ENCODE measurements at places on chromosomes 4 and X.
A peak's percentile ranks its signal among the peaks of the same experiment; 100 is the strongest.

DNA sequence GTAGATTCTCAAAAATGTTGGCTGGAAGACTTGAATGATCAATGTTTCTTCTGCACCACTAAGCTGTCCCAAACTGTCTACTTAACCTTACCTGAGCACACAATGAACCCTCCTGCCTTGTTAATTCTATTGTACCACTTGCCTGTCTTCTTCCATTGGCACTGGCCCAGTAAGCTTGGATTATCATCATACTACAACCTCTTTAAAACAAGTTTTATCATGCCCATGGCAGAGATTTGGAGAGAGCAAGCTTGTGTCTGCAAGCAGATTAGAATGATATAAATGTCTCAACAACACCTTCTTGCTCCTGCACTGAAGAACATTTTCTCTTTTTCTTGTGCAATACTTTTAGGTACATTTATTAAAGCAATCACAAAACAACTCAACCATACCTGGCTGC lies 74.0 kb upstream of the VMA21 start:
- no peak for DNase-seq

DNA sequence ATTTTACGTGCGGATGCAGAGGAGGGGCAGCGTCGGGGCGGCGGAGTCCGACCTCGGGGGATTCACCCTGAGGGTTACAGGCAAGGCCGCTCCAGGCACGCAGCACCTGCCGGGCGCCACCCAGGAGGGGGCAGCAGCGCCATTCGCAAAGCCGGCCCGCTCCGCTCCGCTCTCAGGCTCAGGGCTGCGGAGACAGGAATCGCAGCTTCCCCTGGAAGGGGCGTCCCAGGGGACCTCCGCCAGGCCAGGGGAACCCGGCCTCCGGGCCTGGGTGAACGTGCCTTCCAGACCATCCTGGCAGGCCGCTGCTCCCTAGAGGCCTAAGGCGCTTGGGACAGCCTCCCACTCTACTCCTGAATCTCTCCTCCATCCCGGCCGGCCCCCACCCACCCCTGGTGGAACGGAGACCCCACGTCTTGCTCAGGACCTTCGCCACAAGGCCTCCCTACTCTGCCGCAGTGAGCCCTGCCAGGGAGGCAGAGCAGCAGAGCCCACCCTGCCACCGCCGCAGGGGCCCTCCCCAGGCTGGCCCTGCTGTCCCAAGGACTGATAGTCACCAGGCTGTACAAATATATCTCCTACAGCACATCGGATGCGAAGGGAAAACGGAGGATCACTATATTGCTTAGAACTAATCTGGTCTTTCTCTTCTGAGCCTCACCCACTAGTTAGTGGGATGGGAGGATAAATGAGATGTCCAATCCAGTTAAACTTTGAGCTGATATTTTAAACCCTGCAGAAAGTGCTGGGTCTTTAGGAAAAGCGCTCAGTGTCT lies 115.0 kb downstream of the SMIM20 start:
- no peak for DNase-seq

- DNase-seq: no peak
Observed at GRCh38 chrX:140917354-140918115, 84.9 kb upstream of the SPANXB1 start.

DNA sequence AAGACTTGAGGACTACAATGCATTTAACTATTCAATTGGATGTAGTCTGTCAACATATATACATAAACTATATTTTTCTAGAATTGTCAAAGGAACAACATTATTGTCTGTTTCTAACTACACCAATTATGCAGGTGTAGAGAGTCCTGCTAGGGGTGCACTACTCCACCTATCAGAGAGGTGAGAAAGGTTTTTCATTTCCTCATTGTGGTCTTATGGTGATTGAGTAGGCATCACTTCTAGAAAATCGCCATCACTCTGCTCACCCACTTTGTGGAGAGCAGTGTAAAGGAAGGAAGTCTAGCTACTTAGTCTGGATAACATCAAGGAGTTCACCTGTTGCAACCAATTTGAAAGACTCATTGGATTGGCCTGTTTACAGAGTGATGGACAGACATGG lies 4.4 kb upstream of the ADH1C start:
- no peak for DNase-seq

- no peak for DNase-seq
Observed at GRCh38 chr4:3226467-3226866, 22.5 kb upstream of the MSANTD1 start.

- DNase-seq: peak; percentile 44
Observed at GRCh38 chrX:14528629-14529289, 577 bp upstream of the GLRA2 start.

- no peak for DNase-seq
Observed at GRCh38 chr4:165700855-165701254, 172.2 kb upstream of the TLL1 start.

DNA sequence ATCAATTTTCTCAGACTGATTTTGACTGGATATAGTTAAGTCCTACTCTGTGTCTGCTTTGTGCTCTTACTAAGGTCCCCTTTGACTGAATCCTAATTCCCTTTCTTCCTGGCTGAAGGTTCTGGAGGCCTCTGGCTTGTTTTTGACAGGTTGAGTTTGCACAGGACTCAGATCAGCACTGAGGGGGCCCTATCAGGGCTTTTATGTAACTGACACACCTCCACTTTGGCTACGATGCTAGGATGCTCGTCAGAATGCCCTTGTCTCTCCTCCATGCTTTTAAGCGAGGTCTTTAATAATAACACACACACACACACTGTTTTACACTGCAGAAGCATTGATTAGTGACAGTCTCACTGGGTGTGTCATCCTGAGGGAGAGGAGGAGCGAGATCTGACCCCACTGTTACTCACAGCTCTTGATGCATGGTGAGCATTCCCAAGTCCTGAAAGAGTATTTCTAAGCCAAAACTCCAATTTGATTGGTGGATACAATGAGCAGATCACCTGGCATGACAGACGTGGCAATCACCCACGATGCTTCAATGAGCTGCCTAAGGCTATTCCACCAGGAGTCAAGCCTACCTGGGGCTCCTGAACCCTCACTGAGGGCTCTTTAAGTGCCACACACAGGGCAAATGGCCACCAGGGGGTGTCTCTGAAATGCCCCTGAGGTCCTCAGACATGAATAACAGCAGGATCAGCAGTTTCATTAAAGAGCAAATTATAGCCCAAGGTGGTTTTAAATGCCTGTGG lies 130.4 kb upstream of the CPEB2 start:
- no peak for DNase-seq

GRCh38 chr4:80309294-80310004 lies 26.1 kb upstream of the CFAP299 start:
- no peak for DNase-seq

DNA sequence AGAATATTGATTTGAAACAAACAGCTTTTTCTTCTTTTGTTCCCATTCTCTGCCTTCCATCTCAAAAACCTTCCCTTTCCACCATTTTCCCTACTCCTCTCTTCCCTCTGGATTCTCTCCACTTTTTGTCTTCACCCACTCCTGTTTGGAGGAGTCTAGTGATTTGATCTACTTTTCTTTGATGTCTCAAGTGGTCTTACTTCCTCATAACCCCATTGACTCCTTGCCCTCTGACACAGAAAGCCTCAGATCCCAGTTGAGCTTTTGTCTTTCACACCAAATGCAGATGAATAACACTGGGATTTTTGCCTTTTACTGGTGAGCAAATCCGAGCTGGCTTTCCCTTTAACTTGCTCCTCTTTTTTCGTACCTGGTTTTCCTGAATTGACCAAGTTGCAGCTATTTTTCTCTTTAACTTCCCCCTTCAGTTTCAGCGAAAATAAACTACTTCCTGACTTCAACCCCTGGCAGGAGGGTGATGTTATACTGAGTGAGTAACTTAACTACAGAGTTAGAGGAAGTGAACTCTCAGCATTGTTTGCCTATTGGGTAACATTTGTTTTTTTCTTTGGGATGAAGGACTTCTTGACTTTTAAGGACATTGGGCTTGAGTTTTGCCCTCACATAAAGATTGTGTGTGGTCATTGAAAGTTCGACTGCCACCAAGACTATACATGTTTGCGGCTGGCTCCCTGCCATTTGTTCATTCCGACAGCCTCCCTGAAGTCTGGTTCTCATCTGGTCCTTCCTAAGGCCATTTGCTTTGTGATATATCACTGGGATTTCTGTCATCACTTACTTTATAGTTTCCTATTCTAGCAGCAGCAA lies 392.8 kb upstream of the NR3C2 start:
- no peak for DNase-seq

GRCh38 chrX:47831788-47832187 lies 4.9 kb upstream of the ZNF81 start:
- peak; percentile 2 for DNase-seq

GRCh38 chr4:114178392-114178791 lies 198.9 kb upstream of the ARSJ start:
- DNase-seq: no peak

DNA sequence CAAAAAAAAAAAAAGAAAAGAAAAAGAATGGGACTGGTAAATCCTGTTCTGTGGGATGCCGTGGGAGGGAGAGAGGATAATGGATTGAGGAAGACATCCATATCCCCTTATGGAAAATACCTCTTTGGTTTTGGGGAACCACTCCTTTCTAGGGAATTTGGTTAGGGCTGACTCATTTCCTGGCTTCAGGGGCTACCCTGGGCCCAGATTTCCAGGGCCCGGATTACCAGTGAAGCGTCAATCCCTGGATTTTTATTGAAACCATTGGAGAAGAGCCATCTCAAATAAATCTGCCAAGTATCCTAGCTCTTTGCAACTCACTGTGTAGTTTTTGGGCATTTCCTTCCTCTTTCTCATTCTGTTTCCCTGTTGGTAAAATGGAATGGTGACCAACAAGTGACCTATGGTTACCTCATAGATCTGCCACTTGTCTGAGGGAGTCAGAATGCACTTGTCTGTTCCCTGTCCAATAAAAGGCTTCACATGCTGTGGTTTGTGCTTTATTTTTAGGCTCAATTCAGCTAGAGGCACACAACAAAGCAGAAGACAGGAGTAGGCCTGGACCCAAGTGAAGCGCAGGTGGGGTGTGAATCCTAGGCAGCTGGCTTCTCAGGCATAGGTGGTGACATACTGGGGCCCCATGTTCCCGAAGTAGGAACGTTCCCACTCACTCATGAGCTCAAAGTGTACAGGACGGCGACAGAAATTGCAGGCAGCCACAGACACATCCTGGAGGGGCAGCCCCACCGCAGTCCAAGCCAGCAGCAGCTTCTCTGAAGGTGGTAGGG lies 8.6 kb downstream of the APEX2 start:
- DNase-seq: no peak

DNA sequence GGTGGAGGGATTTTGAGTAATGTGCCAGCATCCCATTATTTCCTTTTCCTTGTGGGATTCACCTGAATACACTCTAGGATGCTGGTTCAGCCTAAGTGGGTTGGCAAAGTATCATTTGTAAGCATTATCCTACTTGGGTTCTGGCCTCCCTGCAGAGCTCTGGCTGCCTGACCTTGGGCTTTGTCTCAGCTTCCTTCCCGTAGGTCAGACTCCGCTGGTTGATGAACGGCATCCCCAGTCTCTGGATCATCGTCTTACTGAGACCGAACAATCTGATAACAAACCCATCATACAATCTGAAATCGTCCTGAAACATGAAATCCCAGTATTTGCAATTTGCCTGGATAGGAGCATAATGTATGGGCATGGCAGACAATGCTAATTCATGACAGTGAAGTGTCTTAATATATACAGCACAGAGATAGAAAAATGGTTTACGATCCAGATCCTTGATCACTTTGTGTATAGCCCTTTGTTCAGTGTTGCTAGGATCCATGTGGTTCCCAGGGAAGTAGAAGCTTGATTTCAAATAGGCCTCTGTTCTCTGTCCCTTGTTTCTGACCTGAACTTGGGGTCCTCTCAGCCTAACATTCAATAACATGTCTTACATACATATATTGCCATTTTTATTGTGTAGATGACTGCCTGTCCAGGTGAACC lies 5.5 kb downstream of the MID2 start:
- no peak for DNase-seq

- no peak for DNase-seq
Observed at GRCh38 chrX:151984328-151984727, 9.9 kb upstream of the GABRE start.

GRCh38 chrX:109939498-109939897 lies 63.4 kb upstream of the TMEM164 start:
- no peak for DNase-seq

- no peak for DNase-seq
Observed at GRCh38 chr4:167177925-167178324, 56.4 kb downstream of the SPOCK3 start.

- DNase-seq: no peak
Observed at GRCh38 chr4:178387756-178388155, 945.5 kb upstream of the AGA start.

DNA sequence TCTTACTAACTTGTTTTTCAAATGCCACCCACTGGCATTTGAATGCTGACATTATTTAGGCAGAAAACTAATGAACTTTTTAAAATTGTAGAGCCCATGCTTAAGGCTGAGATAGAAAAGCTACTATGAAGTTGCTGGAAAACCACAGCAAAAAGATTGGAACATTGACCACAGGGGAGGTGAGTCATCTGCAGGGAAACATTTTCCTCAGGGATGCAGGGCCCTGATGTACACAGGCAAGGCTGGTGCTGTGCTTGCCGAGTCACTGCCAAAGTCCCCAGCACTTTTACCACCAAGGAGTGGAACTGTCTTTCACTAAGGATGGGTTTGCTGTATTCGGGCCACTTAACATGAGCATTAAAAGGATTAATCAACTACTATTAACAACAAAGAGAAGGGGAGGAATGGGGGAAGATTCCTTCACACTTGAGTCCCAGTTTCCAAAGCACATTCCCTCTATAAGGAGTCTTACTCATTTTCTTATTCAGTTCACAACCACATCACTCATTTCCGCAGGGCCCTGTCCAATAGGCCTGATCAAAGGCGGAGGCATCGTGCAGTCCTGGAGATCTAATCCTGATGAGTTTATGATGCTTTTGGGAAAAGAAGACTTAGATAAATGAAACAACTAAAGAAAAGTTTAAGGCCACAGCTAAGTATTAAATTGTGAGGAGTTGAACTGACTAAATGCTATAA lies 202.9 kb upstream of the NPY2R start:
- DNase-seq: no peak

GRCh38 chrX:118795528-118796280 lies 27.9 kb upstream of the ZCCHC12 start:
- DNase-seq: no peak

- DNase-seq: no peak
Observed at GRCh38 chr4:48575964-48576363, 85.9 kb downstream of the ZAR1 start.

DNA sequence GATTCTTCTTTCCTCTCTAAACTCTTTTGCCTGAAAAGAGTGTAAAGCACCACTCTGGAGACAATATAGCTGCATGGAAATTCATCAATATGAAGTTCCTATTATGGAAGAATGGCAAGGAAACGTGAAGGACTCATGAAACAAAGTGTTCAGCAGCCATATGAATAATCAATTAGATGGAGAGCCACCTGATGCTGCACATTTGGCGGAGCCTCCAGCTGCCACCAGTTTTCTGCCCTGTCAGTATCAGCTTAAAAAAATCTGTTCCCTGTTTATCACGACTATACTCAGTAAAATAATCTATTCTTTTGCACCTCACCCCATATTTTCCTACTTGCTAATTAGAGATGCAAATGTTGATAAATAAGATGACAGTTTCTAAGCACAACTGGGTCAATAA lies 276.0 kb downstream of the UNC5C start:
- DNase-seq: no peak
